ENCODE measurements at places on chromosomes 6 and 20. TPM values are rescaled to one million over a fixed set of nuclear protein-coding genes. Genes with fewer than 3 reads are reported as not detected.

Gene IGF2R
- total RNA-seq: 131 TPM

Gene CFAP61
- total RNA-seq: not detected

Gene ARMH2
- not detected for total RNA-seq

Gene BTNL2
- not detected for total RNA-seq

Gene FOXF2
- 0.82 TPM for total RNA-seq

Gene STMND1
- not detected for total RNA-seq

Gene TCF21
- total RNA-seq: 7.4 TPM

Gene NFS1
- 26.8 TPM for total RNA-seq

Gene TDP2
- 33.6 TPM for total RNA-seq

Gene GJE1
- not detected for total RNA-seq

Gene CALHM4
- not detected for total RNA-seq

Gene PTCRA
- 0.72 TPM for total RNA-seq

Gene TMEM242
- 4.5 TPM for total RNA-seq

Gene RAET1L
- not detected for total RNA-seq

Measured in omental fat pad (tissue), 4 donors.